B cell (primary cell): ENCODE measurements at places on chromosomes 4 and X.

DNA sequence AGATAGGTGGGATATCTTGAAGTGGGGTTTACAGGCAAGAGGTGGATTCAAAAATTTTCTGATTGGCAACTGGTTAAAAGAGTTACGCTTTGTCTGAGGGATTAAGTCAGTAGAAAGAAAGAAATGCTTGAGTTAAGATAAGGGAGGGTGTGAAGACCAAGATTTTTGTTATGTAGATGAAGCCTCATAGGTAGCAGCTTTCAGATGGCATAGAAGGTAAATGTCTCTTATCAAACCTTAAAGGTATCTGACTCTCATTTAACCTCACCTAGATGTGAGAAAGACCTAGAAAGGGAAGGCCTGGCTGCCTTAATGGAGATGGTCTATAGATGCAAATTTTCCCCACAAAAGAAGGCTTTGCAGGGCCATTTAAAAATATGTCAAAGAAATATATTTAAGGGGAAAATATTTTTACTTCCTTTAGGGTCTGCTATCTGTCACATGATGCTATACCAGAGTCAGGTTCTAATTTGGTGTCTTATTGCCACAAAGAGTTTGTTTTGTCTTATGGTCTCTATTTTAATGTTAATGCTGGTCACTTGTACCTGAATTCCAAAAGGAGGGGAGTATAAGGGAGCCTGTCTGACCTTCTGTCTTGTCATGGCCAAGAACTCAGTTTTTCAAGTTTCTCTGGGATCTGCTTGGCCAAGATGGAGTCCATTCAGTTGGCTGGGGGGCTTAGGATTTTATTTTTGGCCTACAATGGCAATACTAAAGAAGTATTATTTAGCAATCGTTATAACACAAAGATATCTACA lies 699.1 kb upstream of the AMOT start:
- H3K36me3 ChIP-seq, result no peaks in the 10 kb centered on the region
- no peak for DNase-seq
- no peaks in the 10 kb centered on the region for H3K4me1 ChIP-seq

GRCh38 chr4:27001398-27002164 lies 140.9 kb downstream of the STIM2 start:
- H3K4me3 ChIP-seq, result no peak overlapping the region
- H3K4me1 ChIP-seq, result peaks cover 11% of the 10 kb centered on the region
- no peak overlapping the region for H3K27ac ChIP-seq
- no peak for DNase-seq
- no peaks in the 10 kb centered on the region for H3K27me3 ChIP-seq

GRCh38 chr4:30939684-30940083 lies 219.5 kb downstream of the PCDH7 start:
- no peak overlapping the region for H3K27ac ChIP-seq
- H3K4me3 ChIP-seq, result no peak overlapping the region
- H3K4me1 ChIP-seq, result no peaks in the 10 kb centered on the region
- H3K27me3 ChIP-seq, result no peaks in the 10 kb centered on the region

GRCh38 chr4:181613200-181613599 lies 630.0 kb upstream of the TENM3 start:
- H3K4me3 ChIP-seq, result no peak overlapping the region
- DNase-seq, result no peak
- H3K27ac ChIP-seq, result no peak overlapping the region

DNA sequence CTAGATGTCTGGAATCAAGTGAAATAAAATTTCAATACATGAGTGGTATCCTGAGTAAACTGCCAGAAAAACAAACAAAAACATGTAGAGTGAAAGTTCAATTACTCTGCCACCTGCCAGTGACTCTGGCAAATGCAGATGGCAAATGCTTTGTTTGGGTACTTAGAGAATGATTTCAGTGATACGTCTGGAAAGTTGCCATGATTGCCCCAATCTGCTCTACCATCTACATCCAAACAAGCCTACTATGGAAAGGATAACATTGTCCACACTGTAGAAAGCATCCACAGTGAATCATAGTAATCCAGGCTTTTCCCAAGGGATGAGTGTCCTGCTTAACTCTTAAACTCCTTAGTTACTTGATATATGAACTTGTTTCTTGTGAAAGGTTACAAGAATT lies 3.4 kb downstream of the SPATA4 start:
- H3K4me3 ChIP-seq, result no peak overlapping the region
- H3K27me3 ChIP-seq, result peaks cover 14% of the 10 kb centered on the region
- no peak for DNase-seq
- no peak overlapping the region for H3K27ac ChIP-seq
- H3K4me1 ChIP-seq, result peaks cover 10% of the 10 kb centered on the region

DNA sequence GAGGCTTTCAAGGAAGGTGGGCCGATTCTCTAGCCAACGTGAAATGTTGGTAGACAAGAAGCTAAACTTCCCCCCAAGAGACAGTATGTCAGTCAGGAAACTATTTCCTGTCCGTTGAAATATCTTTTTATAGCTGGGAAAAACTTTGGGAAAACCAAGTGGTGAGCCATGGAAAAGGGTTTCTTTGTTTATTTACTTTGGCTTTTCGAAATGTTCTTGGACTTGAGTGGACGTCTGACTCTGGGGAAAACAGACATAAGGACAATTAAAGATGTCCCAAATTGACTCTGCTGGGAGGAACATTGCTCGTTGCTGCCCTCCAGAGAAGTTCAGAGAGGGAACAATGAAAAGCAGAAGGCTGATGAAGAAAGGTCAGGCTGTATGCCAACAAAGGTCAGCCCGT lies 295.4 kb downstream of the RAPGEF2 start:
- H3K4me3 ChIP-seq, result no peak overlapping the region
- no peaks in the 10 kb centered on the region for H3K36me3 ChIP-seq
- H3K4me1 ChIP-seq, result no peaks in the 10 kb centered on the region
- H3K27ac ChIP-seq, result no peak overlapping the region
- no peak for DNase-seq
- peaks cover 2% of the 10 kb centered on the region for H3K27me3 ChIP-seq

DNA sequence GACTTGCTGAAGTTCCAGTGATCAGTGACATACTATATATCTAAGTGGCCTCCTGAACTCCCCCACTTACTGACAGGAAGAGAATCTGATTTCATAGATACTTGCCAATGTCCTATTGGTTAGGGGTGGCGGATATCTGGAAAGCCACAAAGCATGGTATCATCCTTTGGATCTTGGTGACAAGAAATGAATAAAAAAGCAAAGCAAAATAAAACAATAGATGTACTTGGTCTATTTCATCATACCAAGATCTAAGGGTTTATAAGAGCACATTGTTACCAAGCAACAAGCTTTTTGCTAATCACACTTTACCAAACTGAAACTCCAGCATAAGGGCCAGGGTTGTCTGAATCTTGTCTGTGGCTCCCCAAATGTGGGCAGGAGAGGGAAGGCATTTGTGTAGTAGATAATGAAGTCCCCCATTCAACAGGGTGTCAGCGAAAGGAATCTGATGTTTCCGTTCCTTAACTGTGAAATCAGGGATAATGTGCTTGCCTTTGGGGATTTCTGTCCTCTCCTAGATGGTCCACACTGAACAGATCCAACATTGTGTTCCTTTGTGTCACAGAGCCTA lies 125.0 kb upstream of the SMIM10 start:
- no peak for DNase-seq
- no peaks in the 10 kb centered on the region for H3K4me1 ChIP-seq
- H3K27me3 ChIP-seq, result no peaks in the 10 kb centered on the region
- H3K27ac ChIP-seq, result no peak overlapping the region

- H3K27me3 ChIP-seq, result no peaks in the 10 kb centered on the region
- H3K36me3 ChIP-seq, result no peaks in the 10 kb centered on the region
- no peaks in the 10 kb centered on the region for H3K4me1 ChIP-seq
- H3K4me3 ChIP-seq, result no peak overlapping the region
These were observed 91.6 kb upstream of the PLAC1 start for GRCh38 chrX:134749706-134750445.

- H3K27ac ChIP-seq, result no peak overlapping the region
- H3K27me3 ChIP-seq, result no peaks in the 10 kb centered on the region
- no peak for DNase-seq
- H3K36me3 ChIP-seq, result no peaks in the 10 kb centered on the region
- H3K4me1 ChIP-seq, result no peaks in the 10 kb centered on the region
These were observed 103.0 kb upstream of the TAPT1 start for GRCh38 chr4:16329125-16329796.

DNA sequence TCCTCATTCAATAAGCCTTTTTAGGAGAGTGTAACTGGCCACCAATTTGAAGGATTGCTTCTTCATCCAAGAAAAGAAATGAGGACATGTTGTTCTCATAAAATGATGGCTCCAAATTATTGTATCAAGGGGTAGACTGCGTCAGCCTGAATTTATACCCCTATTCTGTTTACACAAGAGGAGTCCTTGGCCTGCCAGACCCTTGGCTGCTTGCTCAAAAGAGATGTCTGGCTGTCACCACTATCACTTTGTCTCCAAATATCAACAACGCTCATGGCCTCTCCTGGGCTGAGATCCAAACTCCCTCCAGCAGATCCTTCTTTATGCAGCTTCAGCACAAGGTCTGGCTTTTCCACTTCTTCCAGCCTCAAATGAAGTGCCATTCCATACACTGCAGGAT lies 127.9 kb downstream of the OR13H1 start:
- H3K27me3 ChIP-seq, result no peaks in the 10 kb centered on the region
- no peak overlapping the region for H3K4me3 ChIP-seq
- DNase-seq, result no peak

- DNase-seq, result no peak
- H3K36me3 ChIP-seq, result no peaks in the 10 kb centered on the region
- no peaks in the 10 kb centered on the region for H3K27me3 ChIP-seq
- no peaks in the 10 kb centered on the region for H3K4me1 ChIP-seq
- H3K27ac ChIP-seq, result no peak overlapping the region
These were observed 314.7 kb downstream of the PDGFC start for GRCh38 chr4:156656896-156657295.

GRCh38 chr4:158771776-158772175 lies 3.0 kb downstream of the FNIP2 start:
- peaks cover 22% of the 10 kb centered on the region for H3K4me1 ChIP-seq
- H3K27ac ChIP-seq, result no peak overlapping the region
- H3K27me3 ChIP-seq, result peaks cover 73% of the 10 kb centered on the region
- H3K4me3 ChIP-seq, result no peak overlapping the region
- H3K36me3 ChIP-seq, result no peaks in the 10 kb centered on the region
- DNase-seq, result no peak

GRCh38 chr4:76439491-76439890 lies 4.5 kb downstream of the SHROOM3 start:
- DNase-seq, result no peak
- H3K27ac ChIP-seq, result no peak overlapping the region
- peaks cover 4% of the 10 kb centered on the region for H3K27me3 ChIP-seq
- no peaks in the 10 kb centered on the region for H3K36me3 ChIP-seq

- no peak overlapping the region for H3K27ac ChIP-seq
- no peaks in the 10 kb centered on the region for H3K36me3 ChIP-seq
- no peaks in the 10 kb centered on the region for H3K4me1 ChIP-seq
These were observed 111.7 kb downstream of the TENM3 start for GRCh38 chr4:182354867-182355266.

DNA sequence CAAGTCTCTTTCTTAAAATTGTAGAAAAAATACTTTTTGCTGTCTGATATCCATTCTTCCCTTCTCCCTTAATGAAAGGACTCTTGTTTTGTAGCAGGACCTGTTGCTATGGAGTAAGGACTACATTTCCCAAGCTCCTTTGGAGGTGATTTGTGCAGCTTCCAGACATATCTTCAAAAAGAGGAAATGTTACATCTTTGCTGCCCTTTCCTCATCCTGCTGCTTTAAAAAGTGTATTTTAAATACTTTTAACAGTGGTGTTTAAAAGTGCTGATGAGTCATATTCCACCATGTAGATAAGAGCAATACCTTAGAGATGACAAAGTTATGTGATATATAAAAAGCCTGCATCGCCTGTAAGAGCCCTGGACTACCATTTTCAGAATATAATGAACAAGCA lies 98.7 kb downstream of the CFAP299 start:
- no peaks in the 10 kb centered on the region for H3K36me3 ChIP-seq
- no peaks in the 10 kb centered on the region for H3K27me3 ChIP-seq
- H3K4me1 ChIP-seq, result no peaks in the 10 kb centered on the region
- H3K27ac ChIP-seq, result no peak overlapping the region
- no peak overlapping the region for H3K4me3 ChIP-seq
- no peak for DNase-seq

DNA sequence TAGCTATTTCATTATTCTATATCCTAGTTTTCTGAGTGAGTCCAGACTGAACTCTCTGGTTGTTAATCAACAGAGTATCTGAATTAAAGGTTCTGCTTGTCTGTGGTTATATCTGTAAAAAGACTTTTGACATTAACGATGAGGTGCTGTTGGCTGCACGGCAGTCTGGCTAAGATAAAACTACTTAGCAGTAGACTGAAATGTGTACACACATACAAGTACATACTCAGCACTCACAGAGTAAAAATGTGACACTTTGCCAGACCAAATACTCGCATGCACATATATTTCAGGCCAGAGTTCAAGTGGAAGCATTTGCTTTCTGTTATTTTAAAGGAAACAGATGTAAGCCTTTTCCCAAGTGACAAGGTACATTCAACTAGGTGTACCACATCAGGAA lies 80.5 kb downstream of the PRDM5 start:
- no peaks in the 10 kb centered on the region for H3K27me3 ChIP-seq
- no peak for DNase-seq
- H3K4me3 ChIP-seq, result no peak overlapping the region
- H3K36me3 ChIP-seq, result no peaks in the 10 kb centered on the region
- no peaks in the 10 kb centered on the region for H3K4me1 ChIP-seq
- H3K27ac ChIP-seq, result no peak overlapping the region

GRCh38 chrX:9728261-9728660 lies 37.4 kb downstream of the GPR143 start:
- no peaks in the 10 kb centered on the region for H3K27me3 ChIP-seq
- H3K27ac ChIP-seq, result no peak overlapping the region
- H3K4me3 ChIP-seq, result no peak overlapping the region
- H3K36me3 ChIP-seq, result no peaks in the 10 kb centered on the region
